ENCODE measurements at places on chromosomes 7 and 10.

GRCh38 chr10:85524001-85524666, 842.5 kb downstream of the GRID1 start:
- no peak for DNase-seq

DNA sequence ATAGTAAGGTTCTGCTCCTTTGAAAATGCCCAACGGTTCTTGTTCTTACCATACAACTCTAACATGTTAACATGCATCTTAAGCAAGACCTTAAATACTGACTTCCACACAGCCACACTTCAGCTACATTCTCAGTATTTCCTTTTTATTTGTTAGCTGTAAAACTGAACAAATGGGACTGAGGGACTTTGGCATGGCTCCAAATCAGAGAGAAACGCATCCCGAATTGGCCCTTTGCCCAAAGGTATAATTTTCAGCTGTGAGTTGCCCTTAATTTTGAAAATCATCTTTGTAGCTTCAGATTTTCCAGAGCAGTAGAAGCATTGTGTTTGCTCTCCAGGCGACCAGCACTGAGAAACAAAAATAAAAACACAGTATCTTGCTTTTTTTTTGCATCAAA, 56.4 kb downstream of the NEUROD6 start:
- no peak for DNase-seq

DNA sequence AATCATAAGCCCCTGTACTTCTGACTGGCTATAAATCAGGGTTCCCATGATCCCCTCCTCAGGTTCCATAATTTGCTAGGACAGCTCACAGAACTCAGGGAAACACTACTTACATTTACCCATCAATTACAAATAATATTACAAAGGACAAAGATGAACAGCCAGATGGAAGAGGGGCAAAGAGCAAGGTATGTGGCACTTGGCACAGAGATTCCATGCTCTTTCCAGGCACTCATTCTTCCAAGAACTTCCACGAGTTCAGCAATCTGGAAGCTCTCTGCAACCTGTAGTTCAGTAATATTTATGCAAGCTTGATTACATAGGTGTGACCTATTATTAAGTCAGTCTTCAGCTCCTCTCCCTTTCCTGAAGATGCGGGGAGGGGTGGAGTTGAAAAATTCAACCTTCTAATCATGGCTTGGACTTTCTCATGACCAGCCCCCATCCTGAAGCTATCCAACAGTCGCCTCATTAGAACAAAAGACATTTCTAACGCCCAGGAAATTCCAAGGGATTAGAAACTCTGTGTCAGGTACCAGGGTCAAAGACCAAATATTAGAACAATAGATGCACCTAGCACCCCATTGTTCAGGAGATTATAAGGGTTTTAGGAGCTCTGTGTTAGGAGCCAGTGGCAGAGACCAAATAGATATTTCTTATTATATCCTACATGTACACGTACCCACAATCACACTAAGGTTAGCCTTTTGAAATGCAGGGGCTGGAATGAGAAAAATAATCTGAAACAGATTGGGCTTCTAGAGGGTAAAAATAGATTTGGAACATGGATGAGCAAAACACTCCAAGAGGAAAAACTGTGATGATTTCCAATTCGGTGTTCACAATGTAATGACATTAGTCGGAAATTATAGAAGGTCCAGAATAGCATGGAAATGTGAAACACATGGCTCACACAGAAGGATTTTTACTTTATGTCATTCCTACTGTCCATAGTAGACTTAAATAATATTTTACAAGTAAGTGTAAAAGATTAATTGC, 7.0 kb downstream of the ANKMY2 start:
- no peak for DNase-seq

GRCh38 chr10:3172446-3173170, at the start of gene PITRM1:
PITRM1 (minus strand) TSS chr10:3172782; CDS start chr10:3172772, 10 bp downstream.
- peak; percentile 99 for DNase-seq

DNA sequence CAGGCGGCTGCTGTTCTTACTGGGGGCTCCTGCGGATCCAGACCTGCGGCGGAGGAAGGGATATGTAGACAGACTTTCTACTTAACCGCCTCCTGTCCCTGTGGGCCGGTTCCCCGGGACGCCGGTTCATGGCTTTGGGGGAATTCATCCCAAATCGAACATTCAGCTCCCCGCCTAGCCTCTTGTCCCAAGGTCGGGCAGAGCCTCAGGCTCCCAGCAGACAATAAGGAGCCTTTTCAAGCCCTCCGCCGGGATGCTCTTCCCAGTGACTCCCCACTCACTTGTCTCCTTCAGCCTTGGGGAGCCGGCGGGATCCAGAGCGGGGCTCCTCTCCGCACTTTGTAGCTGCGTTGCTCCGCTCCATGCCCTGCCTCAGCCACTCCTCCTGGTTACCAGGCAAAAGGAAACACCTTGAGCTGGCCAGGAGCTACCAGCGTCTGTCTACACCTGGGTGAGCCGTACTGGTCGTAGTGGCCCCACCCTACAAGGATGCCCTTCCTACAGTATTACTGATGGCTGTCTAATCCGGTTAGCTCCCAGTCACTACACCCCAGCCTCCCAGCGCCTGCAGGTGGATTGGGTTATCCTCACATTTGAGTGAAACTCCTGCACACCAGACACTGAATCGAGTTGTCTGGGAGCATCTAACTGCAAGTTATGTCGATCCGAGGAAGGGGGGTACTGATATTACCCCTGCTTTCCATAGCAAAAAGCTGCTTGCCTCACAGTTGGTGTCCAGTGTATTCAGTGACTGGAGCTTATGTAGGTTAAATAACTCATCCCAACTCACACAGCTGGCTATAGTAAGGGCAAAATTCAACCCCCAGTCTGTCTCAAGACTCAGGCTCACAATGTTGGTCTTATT, at the start of gene C10orf95:
TSS of gene C10orf95 (minus strand) at position 439 of the 865 bp plus-strand sequence. CDS start 450 bp downstream, outside the sequence.
- DNase-seq, result no peak

DNA sequence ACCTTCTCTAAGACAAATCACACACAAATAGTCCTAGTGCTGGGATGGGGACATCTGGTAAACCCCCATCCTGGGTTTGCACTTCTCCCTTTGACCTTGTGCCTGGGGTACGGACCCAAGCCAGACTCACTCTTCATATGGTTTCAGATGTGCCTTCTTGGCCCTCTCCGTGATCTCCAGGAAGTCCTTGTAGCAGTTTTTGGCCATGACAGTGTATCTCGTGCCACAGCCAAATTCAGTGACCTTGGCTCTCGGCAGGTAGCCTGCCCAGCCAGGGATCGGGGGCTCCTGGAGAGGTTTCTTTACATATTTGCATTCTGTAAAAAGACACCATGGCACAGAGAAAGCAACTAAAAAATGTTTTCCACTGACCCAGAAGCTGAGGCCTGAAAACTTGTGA, 43.9 kb downstream of the PNLIPRP2 start:
- no peak for DNase-seq

Data from GM03348 (cell line).